ENCODE measurements at places on chromosomes 3 and 15.

DNA sequence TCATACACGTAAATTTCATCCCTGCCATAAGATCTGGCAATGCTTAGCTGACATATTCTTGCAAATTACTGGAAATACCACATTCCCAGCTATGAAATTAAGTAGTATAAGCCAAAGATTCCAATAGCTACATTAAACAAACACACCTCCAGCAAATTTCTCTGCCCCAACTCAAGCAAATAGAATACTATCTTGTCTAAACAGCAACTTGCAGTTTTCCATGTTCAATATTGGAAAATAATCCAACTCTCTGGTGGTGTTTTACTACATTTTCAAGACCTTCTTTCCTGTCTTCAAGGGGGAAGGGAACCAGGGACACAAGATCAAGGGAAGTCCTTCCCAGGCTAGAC is 268.7 kb downstream of the TBL1XR1 start:
- DNase-seq: no peak

DNA sequence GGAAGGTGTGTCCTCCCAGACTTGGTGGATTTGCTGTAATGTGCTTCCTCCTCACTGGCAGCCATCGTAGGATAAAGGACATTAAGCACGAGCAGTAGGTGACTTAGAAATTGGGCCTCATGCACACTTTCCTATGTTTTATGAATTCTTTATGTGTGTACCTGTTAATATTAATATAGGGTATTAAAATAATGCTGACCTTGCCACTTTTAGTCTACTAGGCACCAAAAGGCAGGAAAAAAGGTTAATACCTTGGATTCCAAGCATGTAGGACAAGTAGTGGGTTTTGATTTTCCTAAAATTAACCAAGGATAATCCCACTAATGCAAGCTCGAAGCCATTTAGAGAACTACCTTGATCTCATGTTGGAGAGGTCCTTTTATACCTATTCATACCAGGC is 55.9 kb downstream of the ADAMTSL3 start:
- no peak for DNase-seq

- no peak for DNase-seq
Measured at GRCh38 chr3:73235768-73236167, 174.3 kb downstream of the EBLN2 start.

- no peak for DNase-seq
Measured at GRCh38 chr3:25973122-25973521, 183.2 kb downstream of the OXSM start.

DNA sequence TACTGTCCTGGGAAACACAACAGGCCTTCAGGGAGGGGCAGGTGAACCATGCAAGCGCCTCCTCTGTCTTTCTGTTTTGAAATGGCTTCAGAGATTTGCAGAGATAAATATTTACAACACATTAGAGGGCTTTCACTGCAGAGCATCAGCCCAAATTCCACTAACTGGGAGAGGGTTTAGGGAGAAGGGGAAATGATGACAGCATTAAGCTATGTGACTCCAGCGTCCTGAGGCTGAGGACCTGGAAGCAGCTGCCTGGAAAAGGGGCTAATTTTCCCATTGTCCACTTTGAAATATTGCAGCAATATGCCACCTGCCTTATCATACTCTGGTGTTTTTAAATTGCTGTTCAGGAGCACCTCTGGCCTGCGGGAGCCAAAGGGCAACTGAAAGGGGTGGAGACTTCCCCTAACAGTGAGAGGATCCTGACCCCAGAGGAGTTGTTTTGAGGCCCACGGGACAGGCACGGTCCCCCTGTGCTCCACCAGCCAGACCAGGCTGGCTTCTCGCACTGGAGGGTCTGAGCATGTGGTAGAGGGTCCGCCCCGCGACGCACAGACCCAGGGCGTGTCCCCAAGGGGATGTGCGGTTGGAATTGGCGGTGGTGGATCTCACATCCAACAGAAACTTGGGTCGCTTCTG is 110.6 kb downstream of the XXYLT1 start:
- no peak for DNase-seq

DNA sequence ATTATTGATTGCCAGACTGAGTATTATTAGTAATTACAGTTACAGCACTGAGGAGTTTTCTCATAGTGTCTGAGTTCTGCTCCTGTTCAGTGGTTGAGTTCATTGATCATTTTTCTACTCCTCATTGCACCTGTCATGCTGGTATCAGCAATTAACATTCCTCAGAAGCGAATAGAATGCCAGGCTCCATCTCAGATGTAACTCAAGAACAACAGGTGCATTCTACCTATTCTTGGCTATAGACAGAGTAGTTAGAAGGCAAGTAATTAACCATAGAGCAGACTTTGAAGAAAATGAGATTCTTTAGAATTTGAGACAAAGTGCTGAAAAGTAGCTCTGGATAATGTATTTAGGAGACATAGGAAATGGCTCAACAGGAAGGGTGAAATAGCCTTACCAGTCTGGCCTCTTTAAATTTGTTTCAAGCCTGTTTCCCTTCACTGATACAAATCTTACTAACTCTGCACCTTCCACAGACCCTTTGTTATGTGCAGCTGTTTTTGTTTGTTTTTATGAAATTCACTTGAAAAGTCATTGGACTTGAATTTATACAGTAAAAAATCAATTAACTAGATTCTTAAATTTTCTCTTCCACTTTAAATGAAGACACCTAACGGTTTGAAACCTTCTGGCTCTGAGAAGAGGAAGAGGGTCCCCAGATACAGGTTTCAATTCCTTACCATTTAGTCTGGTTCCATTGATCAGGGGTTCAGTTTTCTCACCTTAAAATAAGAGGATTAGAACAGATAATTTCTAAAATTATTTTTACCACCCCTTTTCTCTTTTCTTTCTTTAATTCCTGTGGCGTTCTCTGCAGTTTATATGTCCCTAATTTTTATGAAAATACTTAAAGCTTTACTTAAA is 109.6 kb downstream of the FNDC3B start:
- no peak for DNase-seq

GRCh38 chr15:98580572-98580971 is 67.8 kb upstream of the IGF1R start:
- DNase-seq: no peak

DNA sequence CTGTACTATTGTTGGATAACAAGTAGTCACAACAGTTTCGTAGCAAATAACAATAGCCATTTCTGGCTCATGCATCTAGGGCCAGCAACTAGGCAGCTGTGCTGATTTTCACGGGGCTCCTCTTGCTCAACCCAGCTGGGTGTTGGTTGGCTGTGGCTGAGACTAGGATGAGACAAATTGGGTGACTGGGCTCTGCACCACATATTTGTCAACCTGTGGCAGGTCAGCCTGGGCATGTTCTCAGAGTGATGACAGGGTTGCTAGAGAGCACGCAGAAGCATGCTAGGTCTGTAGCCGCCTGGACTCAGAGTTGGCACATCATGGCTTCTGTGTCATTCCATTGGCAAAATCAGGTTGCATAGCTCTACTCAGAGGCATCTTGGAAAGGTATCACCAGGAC is 175.9 kb downstream of the OTOL1 start:
- DNase-seq: no peak

DNA sequence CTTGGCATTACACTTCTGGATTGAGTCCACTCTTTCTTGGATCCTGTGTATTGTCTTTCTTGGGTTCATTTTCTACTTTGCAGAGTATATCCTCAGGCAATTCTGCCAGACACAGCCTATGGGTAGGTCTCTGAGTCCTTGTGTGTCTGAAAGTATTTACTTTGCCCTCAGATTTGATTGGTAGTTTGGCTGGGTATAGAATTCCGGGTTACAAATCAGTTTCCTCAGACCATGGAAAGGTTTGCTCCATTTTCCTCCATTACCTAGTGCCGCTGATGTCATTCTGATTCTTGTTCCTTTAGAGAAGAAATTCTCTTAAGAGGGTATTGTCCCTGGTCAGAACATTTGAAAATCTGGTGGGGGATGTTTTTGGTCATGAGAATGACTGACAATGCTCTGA is 133.2 kb downstream of the NUP210 start:
- DNase-seq: no peak

DNA sequence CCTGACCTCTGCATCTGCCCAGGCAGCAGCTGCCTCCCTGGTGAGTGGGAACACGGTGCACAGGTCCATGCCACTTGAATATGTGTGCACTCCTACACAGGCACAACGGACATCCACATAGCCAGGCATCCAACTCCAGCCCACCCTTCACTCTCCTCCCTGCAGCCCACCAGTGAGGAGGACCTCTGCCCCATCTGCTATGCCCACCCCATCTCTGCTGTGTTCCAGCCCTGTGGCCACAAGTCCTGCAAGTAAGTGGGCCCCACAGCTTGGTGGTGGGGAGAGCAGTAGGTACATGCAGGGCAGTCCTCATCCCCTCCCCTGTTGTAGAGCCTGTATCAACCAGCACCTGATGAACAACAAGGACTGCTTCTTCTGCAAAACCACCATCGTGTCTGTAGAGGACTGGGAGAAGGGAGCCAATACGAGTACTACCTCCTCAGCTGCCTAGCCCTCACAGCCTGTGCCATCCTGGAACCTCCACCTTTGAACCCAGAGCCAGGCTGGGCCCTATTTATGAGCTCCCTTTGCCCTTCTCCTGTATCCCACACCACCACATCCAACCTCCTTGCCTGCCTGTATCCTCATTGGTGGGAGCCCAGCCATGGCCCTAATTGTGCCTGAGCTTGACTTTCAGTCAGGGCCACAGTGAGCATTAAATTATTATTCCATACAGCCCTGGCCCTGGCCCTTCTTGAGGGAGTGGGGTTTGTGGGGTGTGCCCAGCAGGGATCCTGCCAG is 1.5 kb upstream of the AMIGO3 start:
- no peak for DNase-seq

DNA sequence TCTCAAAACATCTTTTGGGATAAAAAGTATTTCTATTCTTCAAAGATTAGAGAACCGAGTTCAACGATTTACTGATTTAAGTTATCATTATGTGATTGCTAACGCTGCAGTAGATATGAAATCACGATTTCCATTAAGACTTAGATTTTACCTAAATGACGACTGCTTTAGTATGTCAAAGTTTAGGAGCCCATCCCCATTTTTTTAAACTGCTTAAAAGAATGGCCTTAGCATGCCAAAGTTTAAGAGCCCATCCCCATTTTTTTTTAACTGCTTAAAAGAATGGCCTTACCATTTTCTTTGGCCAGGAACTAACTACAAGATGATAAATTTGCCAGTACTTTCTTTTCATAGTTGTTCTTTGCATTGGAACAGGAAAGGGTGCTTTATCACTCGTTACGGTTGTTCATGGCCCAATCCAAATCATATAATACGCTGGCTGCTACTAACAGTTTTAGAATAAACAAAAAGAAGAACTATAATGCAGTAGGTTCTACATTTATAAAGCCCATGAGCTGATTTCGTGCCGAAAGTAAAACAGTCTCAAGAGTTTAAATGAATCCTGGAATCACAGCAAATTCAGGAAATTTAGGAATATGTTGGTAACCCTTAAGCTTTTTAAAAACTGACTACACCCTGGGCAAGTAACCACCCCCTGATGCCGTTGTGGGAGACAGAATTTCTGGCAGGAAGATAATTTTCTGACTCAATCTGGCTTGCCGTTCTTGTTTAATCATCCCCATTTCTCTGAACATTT is 869 bp upstream of the TSC22D2 start:
- no peak for DNase-seq

- no peak for DNase-seq
Measured at GRCh38 chr3:89392991-89393390, 285.6 kb downstream of the EPHA3 start.

- no peak for DNase-seq
Measured at GRCh38 chr3:179541094-179541493, 21.6 kb upstream of the ACTL6A start.

DNA sequence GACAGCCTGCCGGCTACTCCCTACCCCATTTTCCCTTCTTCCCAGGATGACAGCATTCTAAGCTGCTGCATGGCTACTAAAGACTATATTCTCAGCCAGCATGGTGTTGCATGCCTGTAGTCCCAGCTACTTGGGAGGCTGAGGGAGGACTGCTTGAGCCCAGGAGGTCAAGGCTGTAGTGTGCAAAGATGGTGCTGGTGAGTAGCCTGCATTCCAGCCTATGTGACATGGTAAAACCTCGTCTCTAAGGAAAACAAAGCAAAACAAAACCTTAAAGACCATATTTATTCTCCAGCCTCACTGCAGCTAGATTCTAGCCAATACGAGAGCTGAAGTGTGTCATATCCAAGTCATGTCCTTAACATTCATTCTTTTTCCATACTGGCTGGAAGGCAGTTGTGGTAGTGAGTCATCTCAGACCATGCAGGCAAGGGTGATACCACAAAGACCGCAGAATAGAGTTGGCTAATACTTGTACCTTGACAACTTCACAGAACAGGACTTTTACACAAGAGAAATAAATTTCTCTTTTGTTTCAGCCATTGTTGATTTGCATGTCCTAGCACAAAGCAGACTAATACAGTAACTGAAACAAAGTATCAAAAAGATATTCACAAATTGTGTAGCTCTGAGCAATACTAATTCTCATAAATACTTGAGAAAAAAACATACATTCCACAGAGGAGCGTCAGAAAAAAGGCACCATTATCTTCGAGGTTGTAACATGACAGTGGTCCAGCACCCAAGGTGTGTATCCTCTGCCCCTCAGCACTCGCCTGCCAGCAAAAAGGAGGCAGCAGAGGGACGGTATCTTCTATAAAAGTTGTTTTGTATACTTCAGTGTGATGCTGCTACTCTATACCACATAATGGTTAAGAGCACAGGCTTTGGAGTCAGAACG is 14.8 kb downstream of the PBRM1 start:
- peak; percentile 100 for DNase-seq

DNA sequence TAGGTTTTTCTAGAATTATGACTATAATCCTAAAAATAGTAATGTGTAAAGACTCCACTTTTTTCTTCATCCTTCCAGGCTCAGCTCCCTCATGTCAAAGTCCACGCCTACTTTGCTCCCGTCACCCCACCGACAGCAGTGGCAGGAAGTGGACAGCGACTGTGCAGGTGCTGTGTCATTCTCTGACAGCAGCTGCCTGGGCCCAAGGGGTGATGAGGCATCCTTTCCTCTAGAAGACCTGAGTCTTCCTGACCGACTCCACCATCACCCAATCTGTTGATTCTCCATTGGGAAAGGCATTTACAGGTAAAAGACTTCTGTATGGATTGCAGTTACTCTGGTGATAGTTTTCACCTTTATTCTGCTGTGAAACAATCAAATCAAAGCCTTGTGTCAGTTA is 54.8 kb downstream of the UBP1 start:
- DNase-seq: no peak
